ENCODE measurements at places on chromosomes 3 and 15.
A peak's percentile ranks its signal among the peaks of the same experiment; 100 is the strongest.

- no peak for DNase-seq
These were observed 14.3 kb downstream of the SEMA7A start for GRCh38 chr15:74419432-74419831.

DNA sequence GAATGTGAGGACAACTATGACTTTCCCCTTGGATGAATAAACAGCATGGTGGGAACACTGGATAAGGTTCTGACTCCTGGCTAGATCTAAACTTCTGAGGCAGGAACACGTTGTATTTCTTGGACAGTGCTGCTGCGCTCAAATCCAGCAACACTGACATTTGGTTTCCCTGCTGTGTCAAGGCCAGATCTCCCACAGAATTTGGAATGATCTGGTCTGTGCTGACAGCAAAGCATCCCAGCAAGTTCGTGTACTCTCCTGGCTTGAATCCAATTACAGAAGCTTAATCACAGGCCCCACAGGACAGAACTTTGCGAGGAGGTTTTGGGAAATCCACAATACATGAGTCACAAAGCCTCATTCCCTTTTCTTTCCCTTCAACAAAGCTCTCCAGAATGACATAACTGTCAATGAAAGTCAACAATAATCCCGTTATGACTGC is 92.5 kb downstream of the ADAMTS9 start:
- no peak for DNase-seq

GRCh38 chr3:123788710-123789109 is 95.4 kb downstream of the MYLK start:
- DNase-seq = no peak

DNA sequence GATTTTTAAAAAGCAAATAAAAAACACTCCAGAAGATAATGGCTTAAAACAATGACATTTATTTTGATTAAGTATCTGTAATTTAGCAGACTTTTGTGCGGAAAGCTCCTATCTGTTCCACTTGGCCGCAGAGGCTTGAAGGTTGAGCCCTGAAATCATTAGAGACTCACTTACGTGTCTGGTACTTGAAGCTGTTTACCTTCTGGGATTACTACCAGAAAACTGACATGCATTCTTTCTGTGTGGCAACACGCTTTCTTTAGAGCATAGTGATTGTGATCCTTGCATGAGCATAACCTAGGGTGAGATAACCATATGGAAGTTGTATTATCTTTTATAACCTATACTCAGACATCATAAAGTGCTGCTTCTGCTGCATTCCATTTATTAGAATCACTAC is 298.5 kb downstream of the SI start:
- no peak for DNase-seq

GRCh38 chr3:25618028-25618427 is 46.7 kb downstream of the TOP2B start:
- no peak for DNase-seq

DNA sequence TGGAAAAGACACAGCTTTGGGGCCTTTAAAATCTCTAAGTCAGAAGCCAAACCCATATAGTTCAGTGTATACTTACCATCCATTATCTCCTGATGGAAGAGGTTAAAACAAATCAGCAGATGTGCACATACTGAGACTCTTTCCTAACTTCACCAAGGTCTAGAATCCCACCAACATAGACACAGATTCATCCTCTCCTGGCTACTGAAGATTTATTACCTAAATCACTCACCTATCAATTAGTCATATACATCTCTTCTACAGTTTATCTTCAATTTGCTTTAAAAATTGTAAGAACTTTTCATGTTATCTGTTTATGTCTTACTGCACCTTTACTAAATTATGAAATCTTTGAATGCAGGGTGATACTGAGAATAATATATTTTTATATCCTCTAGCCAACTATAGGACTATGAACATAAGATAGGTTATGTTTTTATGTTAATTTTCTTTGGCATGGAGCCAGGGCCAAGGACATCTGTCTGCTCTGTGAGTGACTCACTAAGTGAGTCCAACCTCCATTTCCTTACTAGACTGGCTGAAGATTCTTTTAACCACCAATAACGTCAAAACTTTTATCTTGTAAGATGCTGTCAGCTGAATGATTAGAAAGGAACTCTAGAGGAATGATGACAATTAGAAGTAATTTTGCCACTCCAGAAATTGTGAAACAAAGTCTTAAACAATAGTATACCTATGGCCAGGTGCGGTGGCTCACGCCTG is 397.6 kb downstream of the FOXP1 start:
- DNase-seq = no peak

- DNase-seq = no peak
These were observed 77.1 kb upstream of the CACNA2D3 start for GRCh38 chr3:54045061-54045815.

DNA sequence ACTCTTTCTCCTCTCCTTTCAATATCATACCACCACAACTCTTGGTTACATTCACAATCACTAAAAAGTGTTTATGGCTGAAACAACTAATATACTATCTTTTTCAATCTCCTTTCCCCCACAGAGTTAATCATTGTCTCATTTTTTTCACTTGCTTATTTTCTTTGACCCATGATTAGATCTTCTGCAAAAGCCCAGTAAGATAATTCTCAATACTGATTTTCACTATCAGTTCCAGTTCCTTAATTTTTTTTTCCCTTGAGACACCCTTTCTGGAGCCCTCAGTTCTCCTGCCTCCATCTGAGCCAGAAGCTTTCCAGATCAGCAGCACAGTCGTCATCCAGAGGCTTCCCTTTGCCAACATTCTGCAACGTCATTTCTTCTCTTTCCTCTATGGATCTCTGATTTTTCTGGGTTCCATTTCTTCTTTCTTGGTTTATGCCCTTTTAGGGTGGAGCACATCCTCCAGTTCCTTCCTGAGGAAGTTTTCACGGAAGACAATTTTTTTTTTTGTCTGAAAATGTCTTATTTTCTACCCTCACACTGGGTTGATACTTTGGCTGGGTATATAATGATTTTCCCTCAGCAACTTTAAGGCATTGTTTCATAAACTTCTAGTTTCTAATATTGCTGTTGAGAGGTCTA is 88.7 kb upstream of the C15orf39 start:
- DNase-seq = peak; percentile 91

DNA sequence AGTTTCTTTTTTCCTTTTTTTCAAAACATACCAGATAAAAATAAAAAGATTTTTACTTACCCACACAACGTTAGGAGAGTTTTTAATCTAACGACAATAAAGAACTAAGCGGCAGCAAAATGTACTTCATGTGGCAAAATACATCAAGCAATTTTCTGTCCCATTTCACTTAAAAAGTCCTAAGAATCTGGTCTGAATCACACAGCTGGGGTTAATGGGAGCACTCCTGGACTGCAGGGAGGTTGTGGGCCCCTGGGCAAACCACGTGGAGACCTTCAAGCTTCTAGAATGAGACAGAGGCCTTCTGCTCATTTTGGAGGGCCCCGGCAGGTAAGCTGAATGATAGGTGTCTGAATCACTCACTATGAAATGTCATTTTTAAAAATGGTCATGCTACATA is 193.8 kb downstream of the RORA start:
- DNase-seq = no peak

GRCh38 chr15:73951601-73952000 is 25.3 kb downstream of the LOXL1 start:
- no peak for DNase-seq

DNA sequence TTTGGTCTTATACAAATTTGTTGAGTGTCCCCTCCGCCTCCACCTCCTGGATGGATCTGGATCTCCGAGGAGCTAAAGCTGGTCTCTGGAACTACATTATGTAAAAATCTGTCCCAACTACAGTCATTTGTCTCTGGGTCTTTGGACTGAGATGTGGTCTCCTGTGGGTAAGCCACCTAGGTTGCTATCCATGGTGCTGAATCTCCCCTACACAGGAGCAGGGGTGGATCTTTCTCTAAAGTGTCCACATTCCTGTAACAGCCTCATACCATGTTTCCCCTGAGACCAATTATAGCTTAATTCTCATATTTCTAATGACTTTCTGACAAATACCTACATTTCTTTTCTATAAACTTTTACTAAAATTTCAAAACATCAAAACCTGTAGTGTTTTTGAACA is 625.8 kb downstream of the TAFA4 start:
- DNase-seq = no peak

- no peak for DNase-seq
These were observed 215.5 kb upstream of the KCNMB2 start for GRCh38 chr3:178320456-178321351.

GRCh38 chr3:89107461-89108290 is at the start of gene EPHA3:
EPHA3 (plus strand) TSS chr3:89107621; CDS start chr3:89107749, 128 bp downstream.
- no peak for DNase-seq

- no peak for DNase-seq
These were observed 262.9 kb downstream of the CNTN6 start for GRCh38 chr3:1355691-1356090.

DNA sequence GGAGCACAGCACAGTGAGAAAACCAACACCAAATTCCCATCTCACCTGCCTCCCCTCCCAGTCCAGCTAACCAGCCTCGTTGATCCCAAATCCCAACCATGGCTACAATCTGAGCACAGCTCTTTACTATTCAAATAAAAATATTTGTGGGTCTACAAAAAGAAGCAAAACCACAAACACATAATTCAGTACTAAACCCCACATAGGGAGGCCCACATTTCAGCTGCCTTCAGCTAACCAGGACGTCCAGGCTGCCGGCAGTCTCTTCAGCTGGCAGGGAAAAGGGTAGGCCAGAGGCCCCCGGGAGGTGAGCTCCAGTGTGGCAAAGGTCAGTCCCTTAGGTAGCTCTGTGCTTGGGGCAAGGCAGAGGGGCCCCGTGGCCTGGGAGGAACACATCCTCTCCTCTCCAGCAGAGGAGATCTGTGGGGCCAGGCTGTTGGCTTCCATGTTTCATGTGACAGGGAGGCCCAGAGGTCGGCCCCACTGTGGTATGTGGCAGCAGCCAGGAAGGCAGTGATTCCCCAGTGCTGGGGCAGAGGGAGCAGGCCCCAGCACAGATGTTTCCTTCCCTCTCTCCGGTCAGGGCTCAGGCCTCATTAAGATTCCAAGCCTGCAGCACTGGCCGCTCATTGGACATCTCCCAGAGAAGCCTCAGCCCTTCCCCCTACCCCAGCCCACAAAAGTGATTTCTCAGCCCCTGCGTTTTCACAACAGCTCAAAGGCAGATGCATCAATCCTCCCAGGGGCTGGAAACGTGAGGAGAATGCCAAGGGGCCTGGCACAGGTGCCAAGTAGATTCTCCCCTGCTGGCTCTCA is 381.4 kb downstream of the NTRK3 start:
- DNase-seq = no peak

- no peak for DNase-seq
These were observed 80.0 kb downstream of the AAGAB start for GRCh38 chr15:67174446-67174845.

- no peak for DNase-seq
These were observed 41.2 kb downstream of the RAB7A start for GRCh38 chr3:128767094-128767750.

DNA sequence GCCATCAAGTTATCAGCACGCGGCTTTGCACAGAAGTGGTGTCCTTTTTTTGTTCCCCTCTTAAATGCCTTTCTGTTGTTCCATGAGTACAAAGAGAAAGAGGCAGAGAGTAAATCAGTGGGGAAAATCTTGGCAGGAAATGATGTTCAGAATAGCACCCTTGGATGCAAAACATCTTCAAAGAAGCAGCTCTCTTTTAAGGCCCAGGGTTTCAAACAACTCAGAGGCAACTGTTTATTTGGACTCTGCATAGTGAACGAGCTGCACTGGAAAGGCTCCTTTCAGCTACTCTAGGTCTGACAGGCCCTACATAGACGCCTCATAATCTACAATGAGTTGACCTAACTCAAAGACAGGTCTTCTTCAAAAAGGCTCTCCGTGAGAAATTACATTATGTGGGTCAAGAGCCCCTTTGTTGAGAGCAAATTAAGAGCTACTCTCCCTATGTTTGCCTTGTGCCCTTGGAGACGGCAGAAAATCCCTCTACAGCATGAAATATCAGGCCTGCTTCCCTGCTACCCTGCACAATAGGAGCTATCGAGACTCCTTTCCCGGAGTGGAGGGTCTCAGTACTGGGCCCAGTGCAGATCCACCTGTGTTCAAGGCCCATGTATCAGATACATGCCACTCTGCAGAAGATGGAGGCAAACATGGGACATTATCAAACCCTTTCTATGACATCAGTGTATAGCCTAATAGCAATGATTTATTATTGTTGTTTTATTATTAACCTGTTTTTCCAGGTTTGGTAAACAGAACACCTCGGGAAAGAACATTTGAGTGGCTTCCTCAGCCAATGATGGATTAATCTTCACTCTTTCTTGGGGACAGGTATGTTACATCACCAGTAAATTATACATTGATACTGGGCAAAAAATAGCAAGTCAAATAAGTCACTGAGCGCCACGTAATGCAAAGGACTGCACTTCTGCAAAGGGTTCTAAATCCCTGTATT is 53.1 kb downstream of the HEG1 start:
- no peak for DNase-seq

- DNase-seq = no peak
These were observed 3.3 kb downstream of the CRYBG3 start for GRCh38 chr3:97825101-97825500.

- peak; percentile 19 for DNase-seq
These were observed 3.6 kb upstream of the CLDN16 start for GRCh38 chr3:190384309-190384756.

- no peak for DNase-seq
These were observed 458.5 kb downstream of the AGBL1 start for GRCh38 chr15:86538141-86538540.

GRCh38 chr3:143574933-143575332 is 273.3 kb downstream of the SLC9A9 start:
- no peak for DNase-seq

GRCh38 chr15:56812961-56813360 is 79.7 kb upstream of the ZNF280D start:
- DNase-seq = no peak

- no peak for DNase-seq
These were observed 280.5 kb downstream of the MBNL1 start for GRCh38 chr3:152549263-152549662.

- DNase-seq = no peak
These were observed 73.3 kb downstream of the SETMAR start for GRCh38 chr3:4376499-4376898.

DNA sequence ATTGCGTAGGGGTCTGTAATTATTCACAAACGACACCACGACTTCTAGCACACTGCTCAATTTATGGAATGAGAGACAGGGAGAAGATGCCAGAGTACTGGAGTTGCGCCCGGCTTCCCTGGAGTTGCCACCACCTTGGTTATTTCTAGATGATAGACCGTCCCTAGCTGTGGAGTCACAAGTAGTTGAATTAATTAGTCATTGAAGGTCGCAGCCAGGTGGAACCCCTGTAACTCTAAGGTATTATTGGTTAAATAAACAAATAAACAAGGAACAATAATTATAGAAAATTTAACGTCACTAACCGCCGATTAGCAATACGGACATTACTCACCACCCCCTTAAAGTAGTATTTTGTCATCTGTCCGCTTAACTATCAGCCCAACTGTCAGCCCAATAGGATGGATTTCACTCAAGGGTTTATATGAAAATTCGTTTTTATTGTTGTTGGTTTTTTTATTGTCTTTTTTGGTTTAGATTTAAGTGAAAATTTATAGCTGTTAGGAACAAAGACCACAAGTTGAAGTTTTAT is 911 bp upstream of the AZI2 start:
- DNase-seq = no peak

All from GM12878 (cell line).